ENCODE measurements at places on chromosomes 2 and 18.

- DNase-seq, result no peak
Observed at GRCh38 chr2:130834091-130834930, 2.4 kb upstream of the ARHGEF4 start.

DNA sequence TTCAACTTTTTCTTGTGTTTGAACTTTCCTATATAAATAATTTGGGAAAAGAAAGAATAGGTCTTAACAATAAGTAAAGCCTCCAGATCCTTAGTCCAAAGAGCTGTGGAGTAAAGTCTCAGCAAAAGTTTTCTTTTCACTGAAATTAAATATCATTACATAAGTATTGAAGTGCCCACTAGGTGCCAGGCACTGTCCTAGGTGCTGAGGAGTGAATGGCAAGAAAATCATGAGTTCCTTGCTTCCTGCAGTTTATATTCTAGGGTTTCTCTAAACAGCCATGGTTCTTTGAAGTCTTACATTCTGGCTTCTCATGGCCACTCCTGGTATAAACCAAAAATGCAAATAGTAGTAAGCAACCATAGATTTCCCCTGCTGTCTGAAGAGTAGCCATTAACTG is 59.7 kb downstream of the SPP2 start:
- no peak for DNase-seq

- DNase-seq, result no peak
Observed at GRCh38 chr2:179936654-179937053, 70.4 kb downstream of the CWC22 start.

DNA sequence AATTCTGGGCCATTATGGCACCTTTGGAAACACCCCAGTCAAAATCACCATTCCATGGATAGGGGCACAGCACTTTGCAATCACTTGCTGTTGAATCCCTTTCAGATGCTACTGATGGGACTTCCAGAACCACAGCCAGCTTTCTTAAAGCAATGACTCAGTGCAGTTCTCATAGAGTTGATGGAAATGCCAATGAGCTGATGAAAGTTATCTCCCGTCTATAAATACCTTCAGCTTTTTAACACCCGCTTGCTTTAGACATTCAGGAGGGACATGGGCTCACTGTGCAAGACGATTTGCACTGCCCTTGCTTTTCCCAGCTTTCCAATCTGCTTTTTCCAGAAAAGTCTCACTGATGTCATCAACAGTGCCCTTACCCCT is 66.7 kb upstream of the RPL31 start:
- no peak for DNase-seq

GRCh38 chr2:62933398-62933917 is 117.2 kb upstream of the OTX1 start:
- DNase-seq, result no peak

DNA sequence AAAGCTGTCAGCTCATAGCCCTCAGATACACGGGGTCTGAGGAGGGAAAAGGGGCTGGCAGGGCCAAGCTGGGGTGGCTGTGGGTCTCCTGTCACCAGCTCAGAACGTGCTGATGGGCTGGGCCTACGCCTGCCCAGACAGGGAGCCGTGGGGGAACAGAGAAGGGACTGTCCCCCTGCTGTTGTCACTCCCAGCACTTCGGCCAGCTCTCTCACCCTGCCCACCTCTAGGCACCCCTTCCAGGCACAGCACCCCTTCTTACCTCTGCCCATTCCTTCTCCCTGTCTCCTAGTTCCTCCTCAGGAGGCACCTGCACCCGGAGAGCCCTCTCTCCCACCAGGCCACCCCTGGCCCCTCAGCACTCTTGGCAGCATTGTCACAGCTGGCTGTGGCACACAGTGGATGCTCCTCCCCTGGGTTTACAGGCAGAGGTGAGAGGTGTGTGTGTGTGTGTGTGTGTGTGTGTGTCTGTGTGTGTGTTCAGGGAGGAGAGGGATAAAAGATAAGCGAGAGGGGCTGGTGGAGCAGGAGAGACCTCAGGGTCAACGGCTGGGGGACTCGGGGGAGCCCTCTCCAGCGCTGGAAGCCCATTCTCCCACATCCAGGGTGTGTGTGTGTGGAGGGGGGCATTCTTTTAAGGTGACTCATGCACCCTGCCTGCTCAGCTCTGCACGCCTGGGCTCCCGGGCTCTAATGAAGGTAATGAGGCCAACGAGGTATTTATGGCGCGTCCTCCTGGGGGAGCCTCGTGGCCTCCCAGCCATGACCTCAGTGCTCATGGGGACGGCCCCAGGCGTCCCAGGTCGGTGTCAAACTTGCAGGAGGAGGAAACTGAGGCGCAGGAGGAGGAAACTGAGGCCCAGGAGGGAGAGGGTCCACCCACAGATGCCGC is 66.1 kb upstream of the SMAD7 start:
- no peak for DNase-seq

GRCh38 chr2:82089518-82089917 is 1785.0 kb upstream of the LRRTM1 start:
- DNase-seq, result no peak

DNA sequence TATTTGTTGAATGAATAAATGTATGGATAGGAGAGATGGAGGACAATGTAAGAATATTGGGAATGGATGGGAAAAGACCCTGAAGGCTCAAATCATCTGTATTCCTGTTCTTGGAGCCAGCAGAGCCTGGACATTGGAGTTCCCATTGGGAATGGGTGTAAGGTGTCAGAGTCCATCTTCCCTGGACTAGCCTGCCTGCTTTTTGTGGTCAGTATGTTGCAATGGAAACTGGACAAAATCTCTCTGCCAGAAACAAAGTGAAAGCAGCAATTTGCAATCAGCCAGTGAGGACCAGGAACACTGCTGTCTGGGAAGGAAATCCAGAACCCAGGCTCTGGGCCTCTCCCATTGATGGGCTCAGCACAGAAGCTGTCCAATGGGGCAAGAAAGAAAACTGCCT is 83.5 kb upstream of the SKOR2 start:
- DNase-seq, result no peak

- DNase-seq, result no peak
Observed at GRCh38 chr2:101969723-101970122, 22.0 kb upstream of the IL1R2 start.

- DNase-seq, result no peak
Observed at GRCh38 chr2:20077411-20077940, 26.0 kb upstream of the LAPTM4A start.

GRCh38 chr2:28615706-28616105 is 119.8 kb downstream of the PLB1 start:
- no peak for DNase-seq

GRCh38 chr2:144414324-144414845 is 105.5 kb downstream of the ZEB2 start:
- DNase-seq, result no peak

- DNase-seq, result no peak
Observed at GRCh38 chr2:101398116-101398821, 11.0 kb upstream of the CREG2 start.

DNA sequence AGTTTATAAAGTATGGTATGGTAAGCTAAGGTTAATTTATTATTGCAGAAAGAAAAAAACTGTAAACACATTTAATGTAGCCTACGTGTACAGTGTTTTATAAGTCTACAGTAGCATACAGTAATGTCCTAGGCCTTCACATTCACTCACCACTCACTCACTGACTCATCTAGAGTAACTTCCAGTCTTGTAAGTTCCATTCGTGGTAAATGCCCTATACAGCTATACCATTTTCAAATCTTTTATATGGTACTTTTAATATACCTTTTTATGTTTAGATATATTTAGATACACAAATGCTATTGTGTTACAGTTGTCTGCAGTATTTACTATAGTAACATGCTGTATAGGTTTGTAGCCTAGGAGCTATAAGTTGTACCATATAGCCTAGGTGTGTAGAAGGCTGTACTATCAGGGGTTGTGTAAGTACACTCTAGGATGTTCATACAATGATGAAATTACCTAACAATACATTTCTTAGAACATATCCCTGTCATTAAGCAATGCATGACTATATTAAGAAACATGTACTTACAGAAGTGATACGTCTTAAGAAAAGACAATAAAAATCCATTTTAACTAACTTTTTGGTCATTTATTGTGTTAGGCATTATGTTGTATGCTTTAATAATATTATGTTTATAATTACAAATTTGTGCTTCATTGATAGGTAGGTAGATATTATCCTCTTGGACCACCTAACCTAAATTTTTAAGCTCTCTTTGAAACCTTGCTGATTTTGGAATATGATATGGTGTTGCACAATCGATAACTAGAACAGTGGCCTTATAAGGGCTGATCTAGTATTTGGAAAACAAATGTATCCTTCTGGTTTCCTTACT is 51.9 kb downstream of the VRK2 start:
- DNase-seq, result no peak

DNA sequence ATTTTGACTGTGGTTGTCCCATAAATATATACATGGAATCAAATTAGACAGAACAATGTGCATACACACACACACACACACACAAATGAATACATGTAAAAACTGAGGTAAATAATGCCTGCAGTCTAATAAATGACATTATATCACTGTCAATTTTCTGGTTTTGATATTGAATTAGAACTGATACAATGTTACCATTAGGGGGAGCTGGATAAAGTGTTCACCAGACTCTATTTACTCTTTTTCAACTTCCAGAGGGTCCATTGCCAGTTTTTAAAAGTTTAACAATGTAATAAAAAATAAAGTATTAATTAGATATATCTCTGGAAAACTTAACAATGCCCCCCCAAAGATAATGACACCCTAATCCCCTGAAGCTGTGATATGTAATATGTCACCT is 1666.8 kb upstream of the TMEFF2 start:
- no peak for DNase-seq

DNA sequence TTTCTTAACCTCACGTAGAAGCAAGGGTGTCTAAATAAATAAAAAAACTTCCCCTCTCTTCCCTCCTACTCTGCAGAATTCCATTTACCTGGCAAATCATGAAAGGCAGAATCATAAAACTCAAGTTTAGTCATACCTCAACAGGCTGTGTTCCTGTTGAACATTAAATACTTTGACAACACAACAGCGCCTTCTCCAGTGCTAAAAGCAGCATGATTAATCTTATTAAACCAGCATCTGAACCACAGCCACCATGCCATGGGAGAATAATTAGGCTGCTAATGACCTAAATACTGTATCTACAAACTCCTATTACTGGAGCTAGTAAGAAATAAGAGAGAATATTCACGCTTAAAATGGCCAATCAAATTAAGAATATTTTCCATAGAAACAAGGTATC is 68.1 kb downstream of the CDH2 start:
- no peak for DNase-seq

Measured in activated naive CD4-positive, alpha-beta T cell (primary cell).